ENCODE measurements at places on chromosomes 6 and 20.
A peak's percentile ranks its signal among the peaks of the same experiment; 100 is the strongest.

- no peak for DNase-seq
Observed at GRCh38 chr20:2335096-2335870, 39.5 kb downstream of the TGM3 start.

DNA sequence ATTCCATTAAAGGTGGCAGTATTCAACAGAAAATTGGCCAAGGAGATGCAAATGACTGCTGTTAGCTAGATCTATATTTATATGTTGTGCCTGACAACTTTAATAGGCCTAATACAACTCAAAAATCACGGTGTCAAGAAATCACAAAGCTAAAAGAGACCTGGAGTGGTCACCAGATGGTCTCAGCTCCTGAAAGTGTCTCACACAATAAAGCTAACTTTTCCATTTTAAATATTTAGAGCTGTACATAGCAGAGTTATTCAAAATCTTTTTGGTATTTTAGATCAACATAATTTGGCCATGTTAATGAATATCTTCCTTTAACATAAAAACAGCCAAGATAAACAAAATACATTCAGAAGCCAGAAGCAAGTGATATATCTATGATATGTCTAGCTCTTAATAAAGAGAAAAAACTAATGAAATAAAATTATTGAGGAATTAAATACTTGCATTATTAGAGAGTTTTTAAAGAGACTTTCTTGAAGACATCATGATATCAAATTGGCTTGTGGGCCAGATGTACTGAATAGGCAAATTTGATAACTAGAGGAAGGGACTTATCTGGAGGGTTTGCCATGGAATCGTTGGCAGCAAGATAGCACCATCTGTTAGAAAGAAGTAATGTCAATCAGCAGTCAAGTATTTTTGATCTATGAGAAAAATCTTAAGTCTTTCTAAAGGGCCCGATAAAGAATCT, 84.9 kb upstream of the SCAF8 start:
- DNase-seq = no peak

DNA sequence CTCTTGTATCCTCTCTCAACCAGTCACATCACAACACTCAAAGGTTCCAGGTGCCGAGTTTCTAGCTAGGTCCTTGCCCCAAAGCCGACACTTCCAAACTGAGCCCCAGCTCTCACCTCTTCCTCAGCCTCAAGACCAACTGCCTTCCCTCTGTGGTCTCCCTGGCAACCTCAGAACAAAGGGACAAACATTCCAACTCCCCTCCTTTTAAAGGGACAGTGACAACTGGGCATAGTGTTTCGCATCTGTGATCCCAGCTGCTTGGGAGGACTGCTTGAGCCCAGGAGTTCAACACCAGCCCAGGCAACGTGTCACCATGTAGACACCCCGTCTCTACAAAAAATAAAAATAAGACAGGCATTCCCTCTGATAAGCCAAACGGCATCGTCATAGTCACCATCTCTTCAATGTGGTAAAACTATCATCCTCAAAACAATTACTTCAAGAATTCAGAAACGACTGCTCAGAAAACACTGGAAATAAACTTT, 11.3 kb downstream of the DIDO1 start:
- DNase-seq = peak; percentile 53

GRCh38 chr20:54062812-54063280, 7.5 kb downstream of the BCAS1 start:
- peak; percentile 81 for DNase-seq

- no peak for DNase-seq
Observed at GRCh38 chr6:32370505-32370904, 1.2 kb downstream of the TSBP1 start.

DNA sequence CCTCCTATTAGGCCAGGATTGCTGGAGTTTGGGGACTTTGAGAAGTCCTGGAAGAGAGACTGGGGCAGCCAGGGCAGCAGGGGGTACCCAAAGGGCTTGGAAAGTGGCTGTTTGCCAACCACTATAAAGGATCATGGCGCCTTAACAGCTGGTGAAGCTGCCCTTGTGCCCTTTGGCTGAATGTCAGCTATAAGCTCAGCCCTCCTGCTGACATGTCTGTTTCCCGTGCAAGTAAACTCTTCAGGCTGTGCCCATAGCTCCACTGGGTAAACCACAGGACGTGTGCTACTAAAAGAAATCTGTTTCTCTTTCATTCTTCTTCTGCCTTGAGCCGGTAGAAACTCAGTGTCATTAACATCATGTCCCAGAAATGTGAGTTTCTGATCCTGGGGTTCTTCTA, 97.3 kb downstream of the CAP2 start:
- no peak for DNase-seq

GRCh38 chr6:12232339-12232738, 57.8 kb upstream of the EDN1 start:
- DNase-seq = no peak

- no peak for DNase-seq
Observed at GRCh38 chr20:32443386-32443974, 85.3 kb downstream of the ASXL1 start.

DNA sequence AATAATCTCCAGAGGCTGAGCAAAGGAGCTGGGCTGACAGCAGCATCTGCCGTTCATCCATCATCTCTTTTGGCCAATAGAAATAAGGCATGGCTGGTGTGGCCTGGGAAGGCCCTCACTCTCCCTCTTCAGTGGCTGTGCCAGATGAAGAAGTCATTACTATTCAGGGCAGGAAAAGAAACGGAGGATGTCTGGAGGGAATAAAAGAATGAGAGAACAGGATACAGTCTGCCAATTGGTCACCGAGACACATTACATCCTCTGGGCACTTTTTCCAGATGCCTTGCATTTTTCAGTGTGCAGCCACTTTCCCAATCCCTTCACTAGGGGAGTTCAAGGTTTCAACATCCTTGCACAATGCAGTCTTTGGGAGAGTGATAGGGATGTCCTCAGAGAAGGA, 32.2 kb upstream of the VGLL2 start:
- no peak for DNase-seq

- no peak for DNase-seq
Observed at GRCh38 chr6:26218824-26219223, 131.6 kb downstream of the HFE start.

- DNase-seq = no peak
Observed at GRCh38 chr20:21006611-21007010, 99.5 kb downstream of the LINC00237 start.

DNA sequence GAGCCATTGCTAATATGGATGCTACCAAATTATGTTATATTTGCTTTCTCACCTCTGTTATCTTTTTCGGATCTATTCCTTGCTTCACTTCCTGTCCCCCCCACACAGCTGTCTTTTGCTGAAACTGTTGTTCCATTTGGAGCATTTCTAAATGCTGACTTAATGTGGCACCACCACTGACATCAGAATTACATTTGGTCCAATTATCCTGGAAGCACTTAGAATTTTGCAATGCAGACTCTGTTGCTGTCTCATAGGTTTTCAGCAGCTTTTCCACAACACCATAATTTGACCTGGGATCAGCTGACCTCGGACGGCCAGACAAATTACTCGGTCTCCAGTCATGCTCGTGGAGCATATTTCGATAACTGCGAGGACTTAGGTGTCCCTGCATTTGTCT, 12.8 kb downstream of the KIAA0408 start:
- no peak for DNase-seq

GRCh38 chr6:138386897-138387296, 9.2 kb downstream of the SMIM28 start:
- DNase-seq = no peak

DNA sequence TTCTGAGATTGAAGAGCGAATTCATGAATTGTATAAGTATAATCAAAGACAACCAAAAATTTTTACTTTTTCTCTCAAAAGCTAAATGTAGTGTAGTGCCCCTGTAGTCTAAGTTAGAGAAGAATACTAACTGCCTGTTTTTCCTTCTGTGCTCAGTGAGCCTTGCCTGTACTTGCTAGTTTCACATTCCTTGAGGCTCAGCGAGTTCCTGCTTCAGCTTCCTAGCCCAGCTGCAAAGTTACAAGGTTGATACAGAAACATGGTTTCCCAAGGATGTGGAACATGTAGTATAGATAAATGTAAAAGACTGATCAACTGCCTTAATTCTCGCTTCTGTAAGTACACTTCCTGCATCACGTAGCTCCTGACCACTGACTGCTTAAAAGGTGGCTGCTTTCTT, 33.1 kb upstream of the SEC63 start:
- DNase-seq = no peak

DNA sequence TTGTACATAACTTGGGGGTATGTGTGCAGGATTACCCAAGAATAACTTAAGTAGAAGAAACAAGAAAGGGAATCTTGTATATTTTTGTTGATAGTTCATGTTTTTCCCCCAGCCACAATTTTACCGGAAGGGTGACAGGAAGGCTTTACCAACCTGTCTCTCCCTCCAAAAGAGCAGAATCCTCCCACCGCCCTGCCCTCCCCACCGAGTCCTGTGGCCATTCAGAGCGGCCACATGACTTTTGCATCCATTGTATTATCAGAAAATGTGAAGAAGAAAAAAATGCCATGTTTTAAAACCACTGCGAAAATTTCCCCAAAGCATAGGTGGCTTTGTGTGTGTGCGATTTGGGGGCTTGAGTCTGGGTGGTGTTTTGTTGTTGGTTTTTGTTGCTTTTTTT, 22.0 kb downstream of the PRDM1 start:
- no peak for DNase-seq

GRCh38 chr6:43292763-43293318, 5.2 kb upstream of the SLC22A7 start:
- no peak for DNase-seq

- no peak for DNase-seq
Observed at GRCh38 chr6:123016431-123017103, 20.5 kb downstream of the CLVS2 start.

- DNase-seq = no peak
Observed at GRCh38 chr20:63509088-63509564, 10.2 kb upstream of the EEF1A2 start.

- DNase-seq = no peak
Observed at GRCh38 chr6:14417377-14417776, 299.8 kb downstream of the CD83 start.

All from NCI-H82 (cell line).